ENCODE measurements at places on chromosomes 11 and 22.
A peak's percentile ranks its signal among the peaks of the same experiment; 100 is the strongest.

- no peak for DNase-seq
Observed at GRCh38 chr11:45264839-45265515, 21.2 kb downstream of the SYT13 start.

DNA sequence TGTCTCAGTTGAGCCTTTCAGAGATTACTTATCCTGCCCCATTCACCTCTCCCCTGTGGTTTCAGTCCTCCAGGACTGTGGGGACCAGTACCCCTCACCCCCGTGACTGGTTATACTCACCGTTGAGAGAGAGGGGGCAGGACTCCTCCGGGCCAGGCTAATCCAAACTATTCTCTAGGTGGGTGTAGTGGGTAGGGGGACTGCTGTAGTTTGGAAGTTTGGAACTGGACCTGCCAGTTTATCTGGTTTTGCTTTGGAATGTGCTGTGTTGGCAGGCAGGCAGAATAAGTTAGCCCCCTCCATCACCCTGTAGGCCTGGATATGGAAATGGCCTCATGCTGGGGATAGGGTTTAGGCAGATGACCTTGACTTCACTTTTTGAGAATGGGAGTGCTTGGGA lies 13.5 kb downstream of the TEAD1 start:
- DNase-seq = no peak

DNA sequence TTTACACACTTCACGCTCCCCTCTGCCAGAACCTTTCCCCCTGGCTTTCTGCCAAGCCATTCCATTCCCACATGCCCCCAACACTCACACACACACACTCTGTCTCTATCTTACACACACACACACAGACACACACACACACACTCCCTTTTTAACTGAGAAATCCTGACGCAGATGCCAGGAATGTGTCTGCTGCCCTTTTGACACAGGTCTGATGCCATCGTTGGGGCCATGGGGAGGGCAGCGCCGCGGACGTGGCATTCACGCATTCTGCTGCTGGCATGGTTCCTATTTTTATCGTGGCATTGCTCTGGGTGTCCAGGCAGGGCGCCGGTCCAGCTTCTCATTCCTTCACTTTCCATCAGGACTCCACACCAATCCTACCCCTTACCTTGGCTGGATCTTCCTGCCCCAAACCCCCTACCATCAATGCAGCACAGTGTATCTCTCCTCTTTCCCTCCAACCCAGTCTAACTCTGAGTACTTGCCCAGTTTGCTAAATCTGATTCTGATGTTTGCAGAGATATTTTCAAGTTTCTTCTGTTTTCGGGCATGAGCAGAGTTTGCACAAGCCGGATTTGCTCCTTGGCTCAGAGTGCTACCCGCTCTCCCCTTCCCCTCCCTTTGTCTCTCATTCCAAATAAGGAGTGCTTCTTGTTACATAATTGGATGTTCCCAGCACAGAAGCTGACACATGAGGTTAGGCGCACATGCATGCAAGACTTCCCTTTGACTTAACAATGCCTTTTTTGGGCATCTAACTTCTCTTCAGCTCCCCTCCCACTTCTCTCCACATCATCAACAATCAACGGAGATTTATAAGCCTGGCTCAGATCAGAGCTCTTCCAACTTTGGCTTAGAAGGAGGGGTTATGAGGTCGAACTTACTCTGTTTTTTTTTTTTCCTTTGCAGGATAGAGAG lies 18.8 kb downstream of the SNX19 start:
- DNase-seq = no peak

- DNase-seq = no peak
Observed at GRCh38 chr11:47414685-47415070, 6.3 kb downstream of the SLC39A13 start.

DNA sequence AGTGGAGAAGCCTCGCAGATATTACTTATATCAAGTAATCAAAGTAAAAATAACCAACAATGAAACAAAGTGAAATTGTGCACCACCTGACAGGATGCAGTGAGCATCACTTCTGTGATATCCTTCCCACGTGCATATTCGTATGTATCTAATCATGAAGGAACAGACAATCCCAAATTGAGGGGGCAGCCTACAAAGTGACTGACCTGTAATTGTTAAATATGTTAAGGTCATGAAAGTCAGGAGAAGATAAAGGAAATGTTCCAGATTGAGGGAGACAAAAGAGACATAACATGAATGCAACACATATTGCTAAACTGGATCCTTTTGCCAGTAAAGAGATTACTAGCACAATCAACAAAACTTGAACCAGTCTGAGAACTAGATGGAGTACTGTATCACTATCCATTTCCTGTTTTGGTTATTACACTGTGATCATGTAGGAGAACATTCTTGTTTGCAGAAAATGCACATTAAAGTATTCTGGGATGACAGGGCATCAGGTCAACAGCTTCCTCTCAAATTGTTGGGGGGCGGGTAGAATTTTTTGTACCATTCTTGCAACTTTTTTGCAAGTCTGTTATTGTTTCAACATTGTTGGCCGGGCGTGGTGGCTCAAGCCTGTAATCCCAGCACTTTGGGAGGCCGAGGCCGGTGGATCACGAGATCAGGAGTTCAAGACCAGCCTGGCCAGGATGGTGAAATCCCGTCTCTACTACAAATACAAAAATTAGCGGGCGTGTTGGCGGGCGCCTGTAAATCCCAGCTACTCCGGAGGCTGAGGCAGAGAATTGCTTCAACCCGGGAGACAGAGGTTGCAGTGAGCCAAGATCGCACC lies 2.0 kb downstream of the SBF2 start:
- no peak for DNase-seq

GRCh38 chr11:61477727-61478148 lies 30.8 kb upstream of the LRRC10B start:
- peak; percentile 53 for DNase-seq

DNA sequence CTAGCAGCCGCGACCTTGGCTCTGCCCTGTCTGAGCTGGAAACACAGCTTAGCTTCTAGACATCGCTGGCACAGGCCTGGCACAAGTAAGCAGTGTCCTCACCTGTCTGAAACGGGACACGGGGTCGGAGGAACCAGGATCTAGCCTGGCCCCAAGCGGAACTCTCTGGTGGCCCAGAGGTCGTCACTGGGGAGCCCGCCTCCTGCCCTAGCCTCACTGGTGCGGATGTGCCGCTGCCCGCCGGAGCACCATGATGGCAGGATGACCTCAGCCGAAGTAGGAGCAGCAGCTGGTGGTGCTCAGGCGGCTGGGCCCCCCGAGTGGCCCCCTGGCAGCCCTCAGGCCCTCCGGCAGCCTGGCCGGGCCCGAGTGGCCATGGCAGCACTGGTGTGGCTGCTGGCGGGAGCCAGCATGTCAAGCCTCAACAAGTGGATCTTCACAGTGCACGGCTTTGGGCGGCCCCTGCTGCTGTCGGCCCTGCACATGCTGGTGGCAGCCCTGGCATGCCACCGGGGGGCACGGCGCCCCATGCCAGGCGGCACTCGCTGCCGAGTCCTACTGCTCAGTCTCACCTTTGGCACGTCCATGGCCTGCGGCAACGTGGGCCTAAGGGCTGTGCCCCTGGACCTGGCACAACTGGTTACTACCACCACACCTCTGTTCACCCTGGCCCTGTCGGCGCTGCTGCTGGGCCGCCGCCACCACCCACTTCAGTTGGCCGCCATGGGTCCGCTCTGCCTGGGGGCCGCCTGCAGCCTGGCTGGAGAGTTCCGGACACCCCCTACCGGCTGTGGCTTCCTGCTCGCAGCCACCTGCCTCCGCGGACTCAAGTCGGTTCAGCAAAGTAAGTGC lies 871 bp downstream of the SLC35E4 start:
- DNase-seq = peak; percentile 22

- DNase-seq = no peak
Observed at GRCh38 chr22:40088818-40089217, 88.9 kb upstream of the TNRC6B start.

GRCh38 chr22:49693416-49693815 lies 134.3 kb downstream of the BRD1 start:
- no peak for DNase-seq

DNA sequence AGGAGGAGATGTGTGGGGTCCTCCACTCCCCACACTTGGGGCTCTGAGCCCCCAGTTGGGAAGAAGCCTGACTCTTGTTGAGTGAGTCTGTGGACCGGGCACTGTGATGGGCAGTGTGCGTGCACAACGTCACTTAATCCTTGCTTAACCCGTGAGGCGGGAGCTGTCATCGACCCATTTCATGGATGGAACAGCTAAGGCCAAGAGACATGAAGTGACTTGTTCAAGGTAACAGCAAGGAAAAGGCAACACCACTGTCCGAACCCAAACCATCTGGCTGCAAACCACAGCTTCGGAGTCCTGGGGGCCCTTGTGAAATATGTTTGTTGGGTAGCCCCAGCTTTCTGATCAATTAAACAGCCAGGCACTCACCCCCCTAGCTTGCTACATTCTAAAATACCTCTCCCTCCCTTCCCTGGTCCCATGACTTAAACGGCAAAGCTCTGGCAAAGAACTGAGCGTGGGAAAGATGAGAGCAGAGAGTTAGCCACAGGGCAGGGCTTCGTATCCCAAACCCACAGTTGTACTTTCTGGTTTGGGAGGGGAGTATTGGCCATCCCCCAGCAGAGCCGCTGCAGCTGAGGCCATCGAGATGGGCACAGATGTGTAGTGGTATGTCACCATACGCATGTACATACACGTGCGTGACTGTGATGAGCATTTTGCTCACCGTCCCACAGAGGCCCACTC lies 26.3 kb downstream of the FADS2 start:
- no peak for DNase-seq

GRCh38 chr11:72665911-72666472 lies 8.2 kb downstream of the PDE2A start:
- DNase-seq = no peak

DNA sequence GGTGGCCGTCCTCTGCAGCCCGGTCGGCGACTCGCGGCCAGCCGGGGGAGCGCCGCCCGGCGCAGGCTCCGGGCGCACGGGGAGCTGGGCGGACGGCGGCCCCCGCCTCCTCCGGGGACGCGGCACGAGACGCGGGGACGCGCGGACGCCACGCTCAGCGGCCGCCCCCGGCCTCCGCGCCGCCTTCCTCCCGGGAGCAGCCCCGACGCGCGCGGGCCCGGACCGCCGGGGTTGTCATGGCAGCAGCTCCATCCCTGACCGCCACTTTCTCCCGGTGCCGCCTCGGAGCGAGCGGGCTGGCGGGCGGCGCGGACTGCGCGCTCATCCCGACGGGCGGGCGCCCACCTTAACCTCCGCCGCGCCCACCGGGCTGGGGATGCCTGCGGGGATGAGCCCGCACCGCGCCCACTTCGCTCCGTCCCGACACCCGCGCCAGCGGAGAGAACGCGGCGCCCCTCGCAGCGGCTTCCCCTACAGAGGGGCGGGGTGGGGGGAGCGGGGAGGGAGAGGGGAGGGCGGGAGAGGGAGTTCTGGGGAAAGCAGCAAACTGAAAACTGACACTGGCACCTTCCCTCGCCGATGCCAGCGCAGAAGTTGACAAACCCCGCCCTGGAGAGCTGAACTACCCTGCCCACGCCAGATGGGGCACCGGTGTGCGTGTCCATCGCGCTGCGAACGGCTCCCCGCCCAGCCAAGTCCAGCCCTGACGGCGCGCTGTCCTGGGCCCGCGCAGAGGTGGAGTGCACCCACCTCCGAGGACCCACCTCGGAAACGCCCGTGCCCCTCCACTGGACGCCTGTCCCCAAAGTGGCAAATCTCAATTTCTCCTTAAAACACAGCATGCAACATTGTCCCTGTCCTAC lies 588.4 kb downstream of the OPCML start:
- peak; percentile 65 for DNase-seq

GRCh38 chr11:26698224-26698623 lies 23.6 kb downstream of the SLC5A12 start:
- no peak for DNase-seq

- DNase-seq = peak; percentile 16
Observed at GRCh38 chr22:22746061-22746962, 101.9 kb downstream of the GGTLC2 start.

- DNase-seq = no peak
Observed at GRCh38 chr22:39773976-39774539, 119.5 kb downstream of the ENTHD1 start.

GRCh38 chr11:43919852-43920597 lies 22.4 kb upstream of the C11orf96 start:
- DNase-seq = no peak

GRCh38 chr11:122837528-122838346 lies 563 bp upstream of the CRTAM start:
- DNase-seq = no peak
